IgD-negative memory B cell (primary cell): ENCODE measurements at places on chromosomes 5 and 9. TPM values are rescaled to one million over a fixed set of nuclear protein-coding genes. Genes with fewer than 3 reads are reported as not detected.

SPINK6 gene
- polyA plus RNA-seq = not detected

CDX1 gene
- not detected for polyA plus RNA-seq

FBP1 gene
- polyA plus RNA-seq = 7.1 TPM

CAVIN4 gene
- not detected for polyA plus RNA-seq
